ENCODE measurements at places on chromosomes 4 and X.

- no peak for DNase-seq
These were observed 39.9 kb downstream of the SH3BGRL start for GRCh38 chrX:81241753-81242152.

- no peak for DNase-seq
These were observed 45.9 kb upstream of the PPP3CA start for GRCh38 chr4:101393256-101393655.

GRCh38 chr4:174690665-174691064 is 138.4 kb downstream of the GLRA3 start:
- no peak for DNase-seq

- no peak for DNase-seq
These were observed 277.4 kb upstream of the PITX2 start for GRCh38 chr4:110900213-110900769.

- no peak for DNase-seq
These were observed 277.6 kb downstream of the GASK1B start for GRCh38 chr4:157895205-157895604.

DNA sequence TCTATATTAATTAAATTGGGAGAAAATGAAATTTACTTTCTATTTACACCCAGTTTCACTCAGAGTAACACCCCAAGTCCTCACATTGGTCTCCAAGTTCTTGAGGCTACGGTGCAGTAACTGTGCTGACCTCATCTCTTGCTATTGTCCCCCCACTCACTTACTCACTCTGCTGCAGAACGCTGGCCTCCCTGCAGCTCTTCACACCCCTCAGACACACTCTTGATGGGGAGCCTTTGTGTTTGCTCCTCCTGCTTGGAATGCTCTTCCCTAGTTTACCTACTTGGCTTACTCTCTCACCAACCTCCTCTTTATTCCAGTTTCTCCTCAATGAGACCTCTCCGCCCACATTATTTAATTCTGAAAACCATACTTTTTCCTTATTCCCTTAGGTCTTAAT is 22.2 kb upstream of the SPARCL1 start:
- no peak for DNase-seq

DNA sequence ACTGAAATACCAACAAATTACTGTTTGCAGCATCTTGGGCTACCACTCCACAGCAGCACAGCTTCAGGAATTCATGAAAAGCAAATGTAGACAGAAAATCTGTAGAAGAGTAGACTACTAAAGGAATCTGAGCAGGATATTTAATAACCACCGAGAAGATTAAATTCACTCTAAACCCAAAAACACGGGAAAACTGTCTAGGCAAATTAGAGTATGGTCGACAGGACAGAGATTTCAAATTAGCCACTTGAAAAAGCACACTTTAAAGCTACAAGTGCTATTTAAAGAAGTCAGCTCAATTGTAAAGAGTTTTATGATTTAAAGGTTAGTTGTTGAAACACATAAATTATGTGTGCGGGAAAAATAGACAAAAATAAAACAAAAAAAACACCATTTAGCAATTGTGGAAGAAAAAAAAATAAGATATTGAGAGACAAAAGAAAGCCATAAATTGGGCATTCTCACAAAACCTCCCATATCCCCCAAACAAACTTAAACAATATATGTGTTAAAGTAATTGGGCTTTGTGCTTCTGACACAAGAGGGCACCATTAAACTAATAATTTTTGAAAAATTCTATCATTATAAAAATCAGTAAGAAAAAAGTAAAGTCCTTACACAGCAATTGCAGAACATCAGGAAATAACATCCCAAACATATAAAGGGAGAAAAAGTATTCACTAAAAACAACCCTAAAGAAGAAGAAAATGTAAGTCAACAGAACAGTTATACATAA is 880.8 kb downstream of the TECRL start:
- DNase-seq = no peak

DNA sequence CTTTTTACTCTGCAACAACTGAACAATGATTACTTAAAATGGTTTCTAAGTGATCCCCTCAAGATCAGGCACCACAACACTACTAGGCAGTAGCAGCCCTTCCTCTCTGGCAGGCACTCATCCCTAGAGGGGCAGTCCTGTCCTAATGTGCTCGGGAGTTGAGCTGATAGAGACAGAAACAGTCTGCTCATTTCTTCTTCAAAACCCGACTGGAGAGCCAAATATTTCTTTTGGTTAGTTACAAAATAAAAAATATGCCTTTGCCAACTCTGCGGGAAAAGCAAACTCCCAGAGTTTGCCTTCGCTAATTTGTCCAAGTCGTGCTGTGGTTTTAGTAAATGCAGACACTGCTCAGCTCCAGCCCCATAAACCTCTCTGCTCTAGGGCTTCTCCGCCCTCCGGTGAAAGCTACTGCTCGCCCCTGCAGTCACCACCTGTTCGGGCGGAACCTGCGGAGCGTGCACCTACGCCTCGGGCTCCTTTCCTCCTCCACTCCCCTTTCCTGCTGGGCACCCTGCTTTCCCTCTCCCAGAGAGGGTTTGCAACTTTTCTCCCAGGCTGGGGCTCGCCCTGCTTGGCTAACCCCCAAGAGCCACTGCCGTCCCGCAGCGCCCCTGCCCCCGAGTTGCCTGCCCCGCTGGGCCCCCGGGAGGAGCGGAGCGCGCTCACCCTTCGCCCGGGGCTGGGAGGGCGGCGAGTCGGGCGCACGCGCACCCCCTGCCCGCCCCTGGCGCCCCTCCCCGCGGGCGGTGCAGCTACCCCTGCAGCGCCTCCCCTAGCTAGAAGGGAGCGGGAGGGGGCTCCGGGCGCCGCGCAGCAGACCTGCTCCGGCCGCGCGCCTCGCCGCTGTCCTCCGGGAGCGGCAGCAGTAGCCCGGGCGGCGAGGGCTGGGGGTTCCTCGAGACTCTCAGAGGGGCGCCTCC is at the start of gene NPNT:
Gene NPNT, plus strand, starts transcription at position 812 of the 923 bp plus-strand sequence. CDS start 182 bp downstream, outside the sequence.
- no peak for DNase-seq

DNA sequence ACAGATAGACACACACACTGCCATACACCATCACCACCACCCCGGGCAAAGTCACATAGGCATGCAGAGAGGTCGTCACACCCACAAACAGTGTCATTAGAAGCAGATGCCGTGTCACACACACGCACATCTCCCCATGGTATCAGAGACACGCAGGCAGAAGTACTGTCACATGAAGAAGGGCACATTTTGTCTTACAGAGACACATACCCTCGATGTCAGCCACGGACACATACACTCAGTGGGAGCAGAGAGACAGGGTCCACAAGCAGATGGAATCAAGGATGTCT is 3.3 kb downstream of the NALF2 start:
- DNase-seq = no peak

- DNase-seq = peak; percentile 6
These were observed 113.9 kb upstream of the VAMP7 start for GRCh38 chrX:155767051-155767875.

GRCh38 chrX:48507246-48507645 is 1.5 kb upstream of the PORCN start:
- DNase-seq = no peak

- no peak for DNase-seq
These were observed 20.1 kb downstream of the ETNPPL start for GRCh38 chr4:108742451-108743420.

DNA sequence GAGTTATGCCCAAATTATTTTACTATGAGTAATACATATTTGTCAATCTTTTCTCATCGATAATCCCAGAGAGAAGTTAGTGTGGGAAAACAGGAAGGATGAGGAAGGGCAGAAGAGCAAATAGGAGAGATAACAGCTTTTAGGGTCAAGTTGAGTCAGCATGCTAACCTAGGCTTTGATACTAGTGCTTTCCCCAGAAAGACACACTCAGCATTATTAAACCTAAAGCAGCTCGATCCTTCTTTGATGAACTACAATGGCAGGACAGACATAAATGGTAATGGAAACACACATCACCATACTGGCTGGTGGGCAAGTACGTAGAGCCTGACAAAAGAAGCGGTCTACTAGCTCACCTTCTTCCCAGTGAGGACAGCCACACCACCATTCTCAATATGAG is 20.5 kb downstream of the AIFM1 start:
- no peak for DNase-seq

GRCh38 chrX:65148232-65148631 is 172.0 kb upstream of the ZC4H2 start:
- DNase-seq = no peak

DNA sequence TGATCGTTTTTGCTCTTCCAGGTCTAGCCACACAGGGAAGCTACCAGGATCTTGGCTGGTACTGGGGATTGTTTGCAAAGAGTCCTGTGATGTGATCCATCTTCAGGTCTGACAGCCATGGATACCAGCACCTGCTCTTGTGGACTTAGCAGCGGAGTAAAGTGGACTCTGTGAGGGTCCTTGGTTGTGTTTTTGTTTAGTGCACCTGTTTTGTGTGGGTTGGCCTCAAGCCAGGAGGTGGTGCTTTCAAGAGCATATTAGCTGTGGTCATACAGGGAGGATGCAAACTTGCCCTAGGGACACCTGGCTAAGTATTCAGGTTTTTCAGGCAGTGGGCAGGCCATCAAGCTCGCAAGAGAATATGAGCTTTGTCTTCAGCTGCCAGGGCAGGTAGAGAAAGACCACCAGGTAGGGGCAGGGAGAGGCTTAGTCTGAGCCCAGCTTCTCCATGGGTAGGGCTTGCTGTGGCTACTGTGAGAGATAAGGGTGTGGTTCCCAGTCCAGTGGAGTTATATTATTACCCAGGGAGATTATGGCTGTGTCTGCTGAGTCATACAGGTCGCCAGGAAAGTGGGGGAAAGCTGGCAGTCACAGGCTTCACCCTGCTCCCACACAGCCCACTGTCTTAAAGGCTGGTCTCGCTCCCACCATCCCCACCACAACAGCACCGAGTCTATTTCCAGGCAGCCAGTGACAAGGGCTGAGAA is 293.7 kb downstream of the PCDH18 start:
- no peak for DNase-seq

GRCh38 chrX:118350221-118350620 is 4.3 kb downstream of the WDR44 start:
- no peak for DNase-seq

- DNase-seq = no peak
These were observed 36.5 kb downstream of the DCTD start for GRCh38 chr4:182880387-182881356.

DNA sequence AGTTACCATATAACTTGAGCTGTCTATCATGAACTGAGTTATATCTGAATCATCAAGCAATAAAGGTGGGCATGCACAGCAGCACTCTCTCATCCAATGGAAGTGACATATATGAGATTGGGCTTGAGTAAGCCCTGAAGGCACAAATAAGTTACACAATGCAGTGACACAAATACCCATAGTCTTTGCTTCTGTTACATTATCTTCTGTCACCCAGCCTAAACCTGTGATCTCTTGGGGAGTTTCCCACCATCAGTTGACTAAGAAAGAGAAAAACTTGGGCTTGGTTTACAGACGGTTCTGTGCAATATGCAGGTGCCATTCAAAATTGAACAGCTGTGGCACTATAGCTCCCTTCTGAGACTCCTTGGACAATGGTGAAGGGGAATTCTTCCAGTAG is 138.8 kb upstream of the IL15 start:
- DNase-seq = no peak

- DNase-seq = no peak
These were observed 78.7 kb downstream of the PRKG2 start for GRCh38 chr4:81136161-81136905.

DNA sequence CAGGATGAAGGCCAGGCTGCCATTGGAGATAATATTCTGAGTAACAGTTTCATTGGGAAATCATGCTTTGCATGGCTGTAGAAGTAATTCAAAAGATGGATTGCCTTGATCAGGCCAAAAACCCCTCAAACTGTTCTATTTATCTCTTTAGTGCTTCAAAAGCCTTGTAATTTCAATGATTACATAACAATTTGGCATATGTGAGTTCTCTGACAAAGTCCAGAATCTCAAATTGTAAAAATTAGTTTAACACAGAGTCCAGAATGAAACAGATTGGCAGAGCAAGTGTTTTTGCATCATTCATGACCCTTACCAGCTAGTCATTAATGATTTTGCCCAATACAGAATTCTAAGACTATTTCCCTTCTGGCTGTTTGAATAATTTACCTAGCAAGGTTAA is 347.3 kb downstream of the SPRY1 start:
- DNase-seq = no peak

DNA sequence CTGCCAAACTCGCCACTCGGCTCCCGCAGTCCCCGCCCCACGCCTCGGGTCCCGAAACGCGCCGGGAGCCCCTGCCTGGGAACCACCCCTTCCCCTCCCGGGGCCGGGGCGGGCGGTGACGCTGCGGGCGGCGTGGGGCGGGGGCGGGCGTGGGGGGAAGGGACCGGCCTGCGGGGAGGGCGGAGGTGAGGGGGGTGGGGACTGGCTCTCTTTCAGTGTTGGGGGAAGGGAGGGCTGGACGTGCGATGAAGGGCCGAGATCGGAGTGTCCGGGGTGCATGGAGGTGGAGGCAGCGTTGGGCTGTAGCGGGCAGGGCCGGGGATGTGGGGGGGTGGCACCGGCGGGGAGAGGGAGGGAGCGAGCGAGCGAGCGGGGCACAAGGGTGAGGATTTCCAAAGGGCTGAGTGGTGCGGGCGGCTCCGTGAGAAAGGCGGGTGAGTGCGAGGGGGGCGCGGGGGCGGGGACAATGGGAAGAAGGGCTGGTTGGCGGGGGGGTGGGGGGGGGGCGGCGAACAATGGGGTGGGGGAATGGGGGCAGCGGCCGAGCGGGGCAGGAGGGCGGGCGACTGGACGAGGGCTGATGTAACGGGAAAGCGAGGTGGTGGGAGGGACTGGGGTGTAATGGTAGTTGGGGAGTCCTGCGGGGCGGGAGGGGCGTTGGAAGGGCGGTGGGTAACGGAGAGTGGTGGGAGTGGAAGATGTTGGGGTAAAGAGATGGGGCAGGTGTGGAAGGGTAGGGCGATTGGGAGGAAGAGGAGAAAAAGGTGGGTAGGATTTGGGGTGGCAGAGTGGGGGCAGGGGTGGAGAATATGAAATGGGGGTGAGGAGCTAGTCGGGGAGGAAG is 578 bp downstream of the DCUN1D4 start:
- peak; percentile 65 for DNase-seq

DNA sequence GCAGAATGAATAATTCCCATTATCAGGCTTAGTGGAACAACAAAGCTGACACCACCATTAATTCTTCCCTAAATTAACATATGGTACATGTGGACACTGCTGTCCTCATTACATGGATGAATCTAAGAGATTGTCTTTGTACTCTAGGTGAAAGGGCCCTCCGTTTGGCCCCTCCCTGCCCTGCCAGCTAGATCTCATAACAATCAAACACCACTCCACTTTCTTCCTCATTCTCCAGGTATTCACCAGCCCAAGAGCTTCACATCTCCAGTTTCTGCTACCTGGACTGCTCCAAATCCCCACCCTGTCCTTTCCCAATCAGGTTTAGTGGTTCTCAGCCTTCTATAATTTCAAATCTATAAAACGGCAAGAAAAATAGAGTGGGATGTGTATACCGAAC is 3.8 kb downstream of the HSD17B11 start:
- no peak for DNase-seq

- no peak for DNase-seq
These were observed 81.3 kb downstream of the LEF1 start for GRCh38 chr4:108087293-108087967.

GRCh38 chr4:159178979-159179969 is 76.4 kb downstream of the RAPGEF2 start:
- no peak for DNase-seq

DNA sequence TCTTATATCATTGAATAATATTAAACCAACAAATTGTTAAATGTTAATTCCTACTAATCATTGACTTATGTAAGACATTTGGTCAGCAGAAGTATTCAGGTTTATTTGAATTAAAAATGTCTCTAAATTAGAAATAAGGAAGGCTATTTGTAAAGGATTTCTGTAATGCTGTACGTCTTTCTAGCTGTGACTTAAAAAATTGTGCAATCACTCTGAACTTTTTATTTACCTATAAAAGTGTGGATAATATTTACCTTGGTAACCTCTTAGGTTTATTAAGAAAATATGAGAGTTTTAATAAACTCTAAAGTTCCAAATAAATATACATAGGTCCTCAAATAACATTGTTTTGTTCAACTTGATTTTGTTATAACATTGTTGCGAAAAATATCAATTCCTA is 76.9 kb downstream of the SLC30A9 start:
- DNase-seq = no peak
